ENCODE measurements at places on chromosomes 5 and 9. TPM values are rescaled to one million over a fixed set of nuclear protein-coding genes. Genes with fewer than 3 reads are reported as not detected.

DNA sequence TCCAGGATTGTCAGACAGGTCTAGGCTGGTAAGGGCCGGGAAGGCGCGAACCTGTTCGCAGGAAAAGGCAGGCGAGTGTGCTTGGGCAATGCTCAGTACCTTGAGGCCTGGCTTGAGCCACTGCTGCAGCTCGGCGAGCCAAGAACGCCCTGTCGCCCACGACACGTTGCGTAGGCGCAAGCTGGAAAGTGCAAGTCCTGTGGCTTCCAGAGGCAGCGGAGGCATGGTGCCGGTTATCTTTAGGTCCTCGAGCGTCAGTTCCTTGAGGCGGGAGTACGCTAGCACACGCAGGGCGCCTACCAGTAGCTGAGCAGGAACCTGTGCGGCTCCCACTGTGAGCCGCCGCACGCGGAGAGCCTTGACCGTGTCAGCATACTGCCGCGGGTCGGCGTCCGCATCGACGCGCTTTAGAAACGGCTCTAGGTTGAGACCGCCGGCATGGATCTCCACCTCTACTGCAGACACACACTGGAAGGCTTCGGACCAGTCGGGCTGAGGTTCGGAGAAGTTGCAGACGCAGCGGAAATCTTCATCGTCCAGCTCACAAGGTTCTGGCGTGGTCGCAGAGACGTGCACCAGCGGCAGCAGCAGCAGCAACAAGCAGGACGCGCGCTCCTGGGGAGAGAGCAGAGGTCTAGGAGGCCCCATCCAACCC lies 482 bp downstream of the CD14 start:
- H3K27ac ChIP-seq, result peak overlapping the region; percentile 81
- H3K36me3 ChIP-seq, result no peaks in the 10 kb centered on the region
- peaks cover 29% of the 10 kb centered on the region for H3K4me1 ChIP-seq
- H3K27me3 ChIP-seq, result no peaks in the 10 kb centered on the region

DNA sequence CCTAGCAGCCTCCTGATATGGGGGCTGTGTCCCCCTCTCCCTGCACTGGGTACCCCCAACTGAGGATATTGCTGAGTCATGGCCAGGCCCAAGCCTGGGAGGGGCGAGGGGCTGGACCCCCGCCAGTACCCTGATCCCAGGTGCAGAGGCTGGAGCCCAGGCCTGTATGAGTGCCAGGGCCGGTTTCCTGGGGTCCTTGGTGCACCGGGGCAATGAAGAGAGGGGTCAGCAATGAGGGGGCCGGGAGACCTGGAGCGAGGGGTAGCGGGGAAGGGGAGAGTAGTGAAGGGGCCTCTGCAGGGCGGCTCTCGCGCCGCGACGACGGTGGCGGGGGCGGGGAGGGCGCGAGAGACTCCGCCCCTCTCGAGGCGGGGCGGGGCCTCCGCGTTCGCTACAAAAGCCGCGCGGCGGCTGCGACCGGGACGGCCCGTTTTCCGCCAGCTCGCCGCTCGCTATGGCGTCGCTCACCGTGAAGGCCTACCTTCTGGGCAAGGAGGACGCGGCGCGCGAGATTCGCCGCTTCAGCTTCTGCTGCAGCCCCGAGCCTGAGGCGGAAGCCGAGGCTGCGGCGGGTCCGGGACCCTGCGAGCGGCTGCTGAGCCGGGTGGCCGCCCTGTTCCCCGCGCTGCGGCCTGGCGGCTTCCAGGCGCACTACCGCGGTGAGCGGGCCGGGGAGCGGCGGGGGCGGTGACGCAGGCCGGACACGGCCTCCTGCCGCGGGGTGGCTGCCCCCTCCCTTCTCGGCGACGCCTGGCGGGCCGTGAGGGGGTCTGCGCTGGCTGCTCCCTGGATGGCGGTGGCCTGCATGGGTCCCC lies at the start of gene SQSTM1:
SQSTM1 (plus strand) TSS at position 423 of the 815 bp plus-strand sequence; CDS start at position 455, 32 bp downstream.
- H3K36me3 ChIP-seq, result peaks cover 23% of the 10 kb centered on the region
- peaks cover 80% of the 10 kb centered on the region for H3K4me1 ChIP-seq
- peak within 1 kb of the TSS; percentile 100 for H3K27ac ChIP-seq
- peak within 1 kb of the TSS; percentile 89 for H3K4me3 ChIP-seq
- peak; percentile 98 for DNase-seq

GRCh38 chr9:128099231-128099931 lies 28.1 kb downstream of the PTGES2 start:
- DNase-seq, result no peak
- peak overlapping the region; percentile 48 for H3K4me3 ChIP-seq
- no peaks in the 10 kb centered on the region for H3K27me3 ChIP-seq
- H3K4me1 ChIP-seq, result peaks cover 89% of the 10 kb centered on the region

DNA sequence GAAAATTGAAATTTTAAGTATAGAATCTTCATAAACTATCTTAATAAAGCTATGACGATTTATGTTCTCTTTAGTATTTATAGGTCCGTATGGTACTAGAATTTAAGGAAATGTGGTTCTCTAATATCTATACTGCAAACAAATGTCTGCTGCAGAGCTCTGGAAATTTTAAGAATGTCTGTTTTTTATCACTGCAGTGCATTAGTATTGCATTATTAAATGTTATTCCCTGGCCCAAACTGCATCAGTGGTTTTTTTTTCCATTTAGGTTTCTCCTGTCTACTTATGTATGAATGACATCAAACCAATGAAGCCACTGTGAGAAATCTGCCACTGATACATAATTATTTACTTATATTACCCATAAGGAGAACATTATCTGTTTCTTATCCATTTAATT lies 211.4 kb upstream of the CD180 start:
- H3K4me3 ChIP-seq, result no peak overlapping the region
- H3K27ac ChIP-seq, result no peak overlapping the region
- DNase-seq, result no peak
- no peaks in the 10 kb centered on the region for H3K4me1 ChIP-seq
- no peaks in the 10 kb centered on the region for H3K36me3 ChIP-seq
- no peaks in the 10 kb centered on the region for H3K27me3 ChIP-seq

DNA sequence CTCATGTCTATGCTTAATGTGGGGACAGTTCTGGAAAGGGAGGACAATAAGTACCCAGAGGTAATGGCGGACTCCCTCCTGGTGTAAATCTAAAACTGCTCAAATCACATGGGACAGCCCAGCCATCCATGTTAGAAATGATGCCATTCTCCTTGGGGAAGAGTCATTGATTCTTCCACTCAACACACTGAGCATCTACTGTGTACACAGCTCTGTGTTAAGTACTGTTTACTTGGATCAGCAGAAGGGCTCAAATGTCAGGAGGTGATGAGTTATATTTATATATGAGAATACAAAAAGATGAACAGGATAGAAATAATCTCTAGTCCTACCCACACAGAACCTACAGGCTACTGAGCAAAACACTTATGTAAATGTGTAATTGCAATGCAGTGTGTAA lies 31.8 kb upstream of the NANS start:
- H3K27ac ChIP-seq, result no peak overlapping the region
- H3K27me3 ChIP-seq, result no peaks in the 10 kb centered on the region
- peaks cover 5% of the 10 kb centered on the region for H3K4me1 ChIP-seq

The SGCD gene
- 1.7 TPM for total RNA-seq

The UAP1L1 gene
- total RNA-seq, result 41.5 TPM
